ENCODE measurements at places on chromosomes 1 and 21.

GRCh38 chr1:64001038-64001437, 202.4 kb upstream of the UBE2U start:
- no peak for DNase-seq

- DNase-seq: no peak
Observed at GRCh38 chr1:214637722-214638458, 34.9 kb downstream of the CENPF start.

- DNase-seq: no peak
Observed at GRCh38 chr1:53577761-53578100, 118.5 kb downstream of the DMRTB1 start.

- DNase-seq: peak; percentile 92
Observed at GRCh38 chr1:16913833-16914662, 7.7 kb upstream of the CROCC start.

- no peak for DNase-seq
Observed at GRCh38 chr21:41366522-41367151, 4.8 kb downstream of the MX2 start.

- DNase-seq: no peak
Observed at GRCh38 chr1:224188286-224188685, 5.2 kb downstream of the DEGS1 start.

GRCh38 chr21:45923146-45923545, 58.4 kb upstream of the COL6A1 start:
- DNase-seq: no peak

DNA sequence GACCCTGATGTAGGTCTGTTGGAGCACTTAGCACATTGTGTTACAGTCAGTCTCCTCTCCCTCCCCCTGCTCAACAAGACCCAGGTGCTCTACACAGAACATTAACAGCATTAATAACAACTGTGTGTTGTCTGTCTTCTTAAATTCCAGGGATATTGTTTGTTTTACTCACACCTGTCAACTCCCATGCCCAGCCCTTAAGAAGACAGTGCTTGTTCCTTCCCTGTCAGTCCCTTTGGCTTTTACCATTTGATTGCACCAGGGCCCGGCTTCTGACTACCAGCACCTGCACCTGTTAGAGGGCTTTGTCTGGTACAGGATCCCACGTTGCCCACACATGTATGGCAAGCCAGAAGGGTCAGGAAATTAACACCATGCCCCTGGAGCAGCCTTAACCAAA, 11.7 kb downstream of the RIMKLA start:
- no peak for DNase-seq
